ENCODE measurements at places on chromosomes 2 and 18.

DNA sequence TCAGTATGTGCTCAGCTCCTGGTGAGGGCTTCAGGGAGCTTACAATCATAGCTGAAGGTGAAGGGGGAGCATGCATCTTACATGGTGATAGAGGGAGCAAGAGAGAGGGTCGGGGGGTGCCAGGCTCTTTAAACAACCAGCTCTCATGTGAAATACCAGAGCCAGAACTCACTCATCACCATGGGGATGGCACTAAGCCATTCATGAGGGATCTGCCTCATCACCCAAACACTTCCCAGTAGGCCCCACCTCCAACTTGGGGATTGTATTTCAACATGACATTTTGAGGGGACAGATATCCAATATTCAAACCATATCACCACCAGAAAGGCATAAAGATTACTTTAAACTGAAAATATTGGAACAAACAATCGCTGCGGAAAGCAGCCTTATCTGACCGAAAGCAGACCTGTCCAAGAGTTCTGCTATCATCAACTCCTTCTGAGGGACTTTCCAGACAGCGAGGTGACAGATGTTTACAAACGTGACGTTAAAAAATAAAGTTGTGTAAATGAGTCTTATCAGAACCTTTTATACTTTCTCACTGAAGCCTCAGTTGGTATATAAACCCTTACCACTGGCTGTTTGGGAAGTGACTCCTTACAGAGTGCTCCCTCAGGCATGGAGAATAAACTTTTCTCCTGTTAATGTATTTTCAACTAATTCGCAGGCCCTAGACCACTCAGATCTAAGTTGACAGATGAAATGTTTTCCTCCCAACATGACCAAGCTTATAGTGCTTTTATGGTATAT lies 35.5 kb upstream of the PTH2R start:
- no peak for DNase-seq

DNA sequence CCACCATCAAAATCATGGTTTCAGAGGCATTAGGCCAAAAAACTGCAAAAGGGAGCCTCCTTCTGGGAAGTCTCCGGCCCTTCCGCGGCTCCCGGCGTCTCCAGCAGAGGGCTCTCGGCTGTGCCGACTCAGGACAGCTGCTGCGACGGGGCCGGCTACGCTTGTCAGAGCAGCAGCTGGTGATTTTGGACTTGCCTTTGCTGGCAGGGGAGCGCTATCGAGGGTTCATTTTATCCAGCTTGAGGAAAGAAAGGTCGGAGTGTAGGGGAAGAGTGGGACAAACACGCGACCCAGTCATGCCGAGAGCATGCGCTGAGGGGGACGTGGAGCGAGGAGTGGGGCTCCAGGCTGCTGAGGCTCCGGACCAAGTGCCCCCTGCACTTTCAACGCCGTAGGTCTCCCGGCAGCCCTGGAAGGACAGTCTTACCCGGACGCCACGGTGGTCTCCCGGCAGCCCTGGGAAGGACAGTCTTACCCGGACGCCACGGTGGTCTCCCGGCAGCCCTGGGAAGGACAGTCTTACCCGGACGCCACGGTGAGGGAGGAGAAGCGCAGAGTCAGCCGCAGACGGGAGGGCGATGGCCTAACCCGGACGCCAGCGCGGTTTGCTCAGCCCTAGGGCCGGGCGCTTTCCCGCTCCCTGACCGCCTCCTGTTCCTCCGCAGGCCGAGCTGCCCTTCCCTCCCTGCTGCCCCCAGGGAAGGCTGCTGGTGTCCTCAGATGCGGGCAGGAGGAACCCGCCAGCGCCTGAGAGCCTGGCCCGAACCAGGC lies 21.7 kb downstream of the DDX18 start:
- no peak for DNase-seq

DNA sequence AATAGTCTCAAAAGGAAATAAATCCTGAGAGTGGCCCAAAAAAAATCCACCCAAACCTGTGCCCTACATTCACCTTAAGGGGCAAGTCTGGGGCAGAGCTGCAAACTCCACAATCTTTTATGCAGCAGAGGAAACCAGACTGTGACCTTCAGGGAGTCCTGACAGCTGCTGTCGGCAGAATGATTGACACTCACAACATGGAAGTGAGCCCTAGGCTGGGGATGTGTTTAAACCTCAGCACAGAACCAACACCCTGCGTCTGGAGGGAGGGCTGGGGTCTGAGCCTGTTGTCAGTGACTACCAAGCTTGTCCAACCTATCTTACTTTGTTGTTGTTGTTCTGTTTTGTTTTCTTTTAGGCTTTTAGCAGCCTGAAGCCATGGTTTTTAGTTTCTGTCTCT lies 39.6 kb downstream of the CRACDL start:
- no peak for DNase-seq

GRCh38 chr2:113765276-113765675 lies 8.8 kb upstream of the SLC35F5 start:
- DNase-seq, result no peak

- DNase-seq, result no peak
These were observed 22.9 kb upstream of the GRB14 start for GRCh38 chr2:164644036-164644700.

DNA sequence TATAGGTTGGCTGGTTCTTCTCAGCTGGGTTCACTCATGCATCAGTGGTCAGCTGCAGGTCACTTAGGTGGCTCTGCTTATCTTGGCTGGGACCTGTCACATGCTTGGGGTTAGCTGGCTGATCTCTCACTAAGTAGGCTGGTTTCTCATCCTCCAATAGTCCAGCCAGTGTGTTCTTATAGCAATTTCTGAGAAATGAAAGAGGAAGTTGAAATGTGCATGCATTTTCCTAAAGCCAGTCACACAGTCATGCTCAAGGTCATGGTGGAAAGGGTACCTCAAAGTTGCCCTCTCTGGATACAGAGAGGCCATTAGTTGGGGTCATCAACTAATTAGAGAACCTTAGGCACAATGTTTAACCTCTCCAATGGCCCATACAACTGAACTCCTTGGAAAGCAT lies 64.4 kb downstream of the KLHL29 start:
- DNase-seq, result no peak

Data from Panc1 (cell line).